Uterine smooth muscle cell (primary cell): ENCODE measurements at places on chromosomes 1 and 21. TPM values are rescaled to one million over a fixed set of nuclear protein-coding genes. Genes with fewer than 3 reads are reported as not detected.

The PBX1 gene
- total RNA-seq, result 61.1 and 62.4 TPM in 2 replicates

The PTPN7 gene
- total RNA-seq, result under 0.01 TPM in 1 of 2 replicates, not detected in the other

The MPL gene
- total RNA-seq, result not detected in 2 replicates

The MRPS6 gene
- 20.0 and 40.6 TPM in 2 replicates for total RNA-seq

The OLFML2B gene
- 4.9 and 7.0 TPM in 2 replicates for total RNA-seq

The SELL gene
- under 0.01 and 0.12 TPM in 2 replicates for total RNA-seq

The KLHL12 gene
- total RNA-seq, result 43.8 and 47.1 TPM in 2 replicates

The IL20 gene
- total RNA-seq, result 0.12 TPM in 1 of 2 replicates, not detected in the other

The S100A1 gene
- not detected in 2 replicates for total RNA-seq

The DDOST gene
- total RNA-seq, result 254 and 375 TPM in 2 replicates

The SYPL2 gene
- total RNA-seq, result 0.75 and 1.3 TPM in 2 replicates

The DSCAM gene
- 0.12 and 0.33 TPM in 2 replicates for total RNA-seq

The PPM1J gene
- 1.1 and 1.8 TPM in 2 replicates for total RNA-seq

The C2CD4D gene
- not detected in 2 replicates for total RNA-seq

The PTCH2 gene
- total RNA-seq, result 0.12 and 0.22 TPM in 2 replicates

The FDPS gene
- 445 and 647 TPM in 2 replicates for total RNA-seq

The GCSAML gene
- under 0.01 TPM in 1 of 2 replicates, not detected in the other for total RNA-seq

The PLA2G2F gene
- not detected in 2 replicates for total RNA-seq

The OR6N1 gene
- total RNA-seq, result not detected in 2 replicates

The CA14 gene
- 0.11 TPM in 1 of 2 replicates, not detected in the other for total RNA-seq

The VSIG8 gene
- 0.12 TPM in 1 of 2 replicates, not detected in the other for total RNA-seq

The SPRR5 gene
- total RNA-seq, result not detected in 2 replicates

The MRPL24 gene
- 49.0 and 50.9 TPM in 2 replicates for total RNA-seq

The RNU1-2 gene
- under 0.01 and 2,224 TPM in 2 replicates for total RNA-seq

The MYOG gene
- total RNA-seq, result not detected in 2 replicates

The CD1B gene
- not detected in 2 replicates for total RNA-seq

The CFAP141 gene
- not detected in 2 replicates for total RNA-seq

The CFAP74 gene
- not detected in 2 replicates for total RNA-seq

The CYP4X1 gene
- total RNA-seq, result not detected in 2 replicates

The S100A8 gene
- not detected in 2 replicates for total RNA-seq

The HES4 gene
- 2.0 and 3.7 TPM in 2 replicates for total RNA-seq

The CSF3R gene
- total RNA-seq, result 0.11 and 0.12 TPM in 2 replicates
